ENCODE measurements at places on chromosomes 3 and 15.

GRCh38 chr15:98567951-98568350, 80.4 kb upstream of the IGF1R start:
- no peak for DNase-seq

GRCh38 chr3:151816091-151816604, 2.2 kb downstream of the AADAC start:
- peak; percentile 54 for DNase-seq

DNA sequence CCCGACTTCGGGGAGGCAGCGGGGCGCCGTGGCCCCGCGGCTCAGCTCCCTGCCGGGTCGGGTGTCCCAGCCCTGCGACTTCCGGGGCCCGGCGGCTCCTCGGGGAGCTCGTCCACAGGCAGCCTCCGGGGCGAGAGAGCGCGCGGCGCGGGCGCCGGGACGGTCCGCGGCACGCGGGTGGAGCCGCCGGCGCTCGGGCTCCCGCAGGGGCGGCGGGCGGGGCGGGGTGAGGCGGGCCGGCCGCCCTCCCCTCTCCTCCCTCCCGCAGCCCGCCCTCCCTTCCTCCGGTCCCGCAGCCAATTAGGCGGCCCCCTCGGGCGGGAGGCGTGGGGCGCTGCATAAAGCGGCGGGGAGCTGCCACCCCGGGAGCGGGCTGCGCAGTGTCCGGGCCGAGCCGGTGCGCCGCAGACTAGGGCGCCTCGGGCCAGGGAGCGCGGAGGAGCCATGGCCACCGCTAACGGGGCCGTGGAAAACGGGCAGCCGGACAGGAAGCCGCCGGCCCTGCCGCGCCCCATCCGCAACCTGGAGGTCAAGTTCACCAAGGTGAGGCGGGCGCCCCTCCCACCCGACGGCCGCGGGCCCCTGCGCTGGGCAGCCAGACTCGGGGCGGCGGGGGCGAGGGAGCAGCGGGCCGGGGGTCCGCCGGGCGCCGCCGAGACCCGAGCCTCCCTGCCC, at the start of gene ALDH1A3:
TSS of gene ALDH1A3 (plus strand) at position 368 of the 675 bp plus-strand sequence. CDS start at position 445, 77 bp downstream.
- DNase-seq, result peak; percentile 54

DNA sequence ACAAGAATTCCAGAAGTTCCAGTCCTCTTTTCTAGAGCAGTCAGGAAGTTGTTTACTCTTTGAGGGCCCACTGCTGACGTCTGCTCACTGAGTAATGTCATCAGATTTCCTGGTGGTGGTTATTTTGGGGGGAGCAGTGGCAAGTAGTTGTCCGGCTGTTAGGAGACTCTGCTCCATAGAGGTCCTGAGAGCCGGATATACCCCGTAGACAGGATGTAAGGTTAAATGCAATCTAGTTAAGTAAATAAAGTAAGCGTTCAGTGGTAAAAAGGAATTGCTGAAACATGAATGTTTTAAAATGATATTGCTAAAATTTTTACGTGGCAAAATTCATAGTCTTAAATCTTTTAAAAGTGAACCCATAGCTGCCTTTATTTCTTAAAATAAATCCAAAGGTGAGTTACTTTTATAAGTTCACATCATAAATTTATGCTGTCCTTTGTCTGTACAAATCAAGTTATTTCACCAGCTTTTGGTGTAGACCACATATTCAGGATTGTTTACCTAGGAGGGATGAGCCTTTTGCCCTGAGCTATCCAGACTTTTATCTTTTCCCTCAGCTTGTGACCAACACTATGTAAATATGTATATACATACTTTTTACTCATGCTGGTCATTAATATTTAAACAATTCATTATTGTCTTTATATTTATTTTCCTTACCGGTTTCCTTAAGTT, 65.8 kb downstream of the PDE8A start:
- peak; percentile 95 for DNase-seq

DNA sequence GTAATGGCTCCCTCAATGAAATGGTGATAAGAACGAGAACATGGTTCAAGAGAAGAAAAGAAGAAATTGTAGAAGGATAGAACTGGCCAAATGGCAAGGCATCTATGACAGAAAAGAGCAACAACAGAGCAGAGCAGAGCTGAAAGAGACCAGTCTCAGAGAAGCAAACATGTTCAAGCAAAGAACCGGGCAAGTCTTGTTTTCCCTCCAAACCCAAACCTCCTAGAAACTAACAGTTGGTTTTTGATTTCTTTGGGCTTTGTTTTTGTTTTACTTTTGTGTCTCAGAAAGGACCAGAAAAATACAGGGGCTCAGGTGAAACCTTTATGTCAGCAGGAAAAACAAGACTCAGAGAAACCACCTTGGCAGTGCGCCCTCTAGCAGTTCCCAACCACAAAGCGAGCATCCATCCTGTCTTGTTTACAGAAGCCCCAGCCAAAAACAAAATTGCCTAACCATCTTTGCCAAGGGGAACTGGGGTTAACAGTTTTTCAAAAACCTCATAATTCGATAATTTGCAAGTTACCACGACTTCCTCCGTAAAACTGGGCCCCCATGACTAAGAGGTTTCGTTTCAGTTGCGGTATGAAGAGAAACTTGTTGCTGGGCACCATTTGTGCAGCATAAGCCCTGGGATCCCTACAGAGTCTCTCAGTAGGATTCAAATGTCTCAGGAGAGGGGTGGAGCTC, 159.2 kb upstream of the SLC24A5 start:
- no peak for DNase-seq

DNA sequence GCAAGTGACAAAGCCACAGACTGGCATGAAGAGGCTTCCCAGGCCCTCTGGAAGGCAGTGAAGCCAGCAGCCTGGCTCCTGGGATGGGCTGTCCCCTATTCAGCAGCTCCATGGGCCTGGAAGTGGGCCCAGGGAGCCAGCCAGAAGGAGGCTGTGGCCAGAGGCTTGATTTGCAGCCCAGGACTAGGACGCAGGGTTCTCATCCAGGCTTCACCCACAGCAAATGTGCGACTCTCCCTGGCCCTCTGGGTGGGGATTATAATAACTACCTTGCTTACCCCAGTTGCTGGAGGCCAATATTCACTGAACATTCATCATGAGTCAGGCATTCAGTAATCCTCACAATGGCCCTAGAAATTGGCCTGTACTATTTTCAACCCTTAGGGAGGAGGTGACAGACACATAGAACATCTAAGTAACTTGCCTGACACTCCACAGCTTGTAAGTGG, 24.6 kb upstream of the SRP14 start:
- peak; percentile 87 for DNase-seq

- DNase-seq, result no peak
Measured at GRCh38 chr15:69059557-69059943, 45.1 kb downstream of the NOX5 start.

GRCh38 chr3:46737329-46737731, 19.7 kb upstream of the PRSS50 start:
- DNase-seq, result no peak

DNA sequence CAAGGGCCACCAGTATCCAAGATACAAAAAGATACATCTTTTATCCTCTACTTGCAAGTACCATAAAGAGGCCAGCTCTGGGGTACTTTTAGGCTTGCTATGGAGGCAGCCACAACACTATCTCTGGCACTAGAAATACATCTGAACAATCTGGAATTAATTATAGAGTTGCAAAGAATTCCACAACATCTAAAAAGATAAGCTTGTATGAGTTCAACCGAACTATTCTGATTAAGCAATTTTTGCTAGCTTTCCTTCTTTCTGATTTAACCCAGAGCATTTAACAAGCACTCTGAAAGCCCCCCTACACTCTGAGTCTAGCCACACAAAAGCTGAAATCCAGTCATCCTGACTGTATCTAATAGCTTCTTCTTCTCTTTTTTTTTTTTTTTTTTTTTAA, 95.4 kb downstream of the FRMD5 start:
- peak; percentile 84 for DNase-seq

DNA sequence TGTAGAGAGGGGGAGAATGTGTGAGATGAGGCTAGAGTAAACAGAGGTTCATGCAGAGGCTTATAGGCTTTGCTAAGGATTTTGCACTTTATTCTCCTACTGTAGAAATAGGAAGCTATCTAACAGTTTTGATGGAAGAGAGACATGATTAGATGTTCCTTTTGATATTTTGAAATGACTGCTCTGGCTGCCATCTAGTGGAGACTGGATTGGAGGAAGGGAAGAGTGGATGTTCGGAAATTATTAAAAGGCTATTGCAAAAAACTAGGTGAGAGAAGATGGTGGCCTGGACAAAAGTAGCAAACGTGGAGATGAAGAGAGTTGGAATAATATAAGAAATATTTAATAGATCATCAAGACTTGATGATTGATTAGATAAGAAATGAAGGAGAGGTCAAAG, 42.2 kb downstream of the SYN2 start:
- DNase-seq, result no peak

DNA sequence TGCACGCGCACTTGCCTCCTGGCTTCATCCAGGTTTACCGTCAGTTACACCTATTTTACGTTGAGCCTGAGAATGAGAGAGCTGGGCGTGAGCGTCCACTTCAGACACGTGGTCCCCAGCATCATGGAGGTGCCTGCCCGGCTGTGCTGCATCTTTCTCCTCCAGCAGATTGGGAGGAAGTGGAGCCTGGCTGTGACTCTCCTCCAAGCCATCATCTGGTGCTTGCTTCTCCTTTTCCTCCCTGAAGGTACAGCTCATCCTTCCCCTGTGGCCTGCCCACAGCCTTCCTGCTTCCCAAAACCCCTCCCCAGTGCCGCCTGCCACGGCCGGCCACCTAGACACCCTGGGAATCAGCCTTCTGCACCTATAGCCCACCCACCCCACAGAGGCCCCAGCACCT, 31.6 kb downstream of the SLC22A14 start:
- no peak for DNase-seq

GRCh38 chr3:136197159-136197793, 1.1 kb upstream of the MSL2 start:
- no peak for DNase-seq

- DNase-seq, result peak; percentile 15
Measured at GRCh38 chr15:50181969-50182218, at the start of gene SLC27A2. SLC27A2 (plus strand) TSS chr15:50182196; CDS start chr15:50182428, 232 bp downstream.

- DNase-seq, result no peak
Measured at GRCh38 chr3:42114130-42114725, 23.1 kb downstream of the TRAK1 start.

DNA sequence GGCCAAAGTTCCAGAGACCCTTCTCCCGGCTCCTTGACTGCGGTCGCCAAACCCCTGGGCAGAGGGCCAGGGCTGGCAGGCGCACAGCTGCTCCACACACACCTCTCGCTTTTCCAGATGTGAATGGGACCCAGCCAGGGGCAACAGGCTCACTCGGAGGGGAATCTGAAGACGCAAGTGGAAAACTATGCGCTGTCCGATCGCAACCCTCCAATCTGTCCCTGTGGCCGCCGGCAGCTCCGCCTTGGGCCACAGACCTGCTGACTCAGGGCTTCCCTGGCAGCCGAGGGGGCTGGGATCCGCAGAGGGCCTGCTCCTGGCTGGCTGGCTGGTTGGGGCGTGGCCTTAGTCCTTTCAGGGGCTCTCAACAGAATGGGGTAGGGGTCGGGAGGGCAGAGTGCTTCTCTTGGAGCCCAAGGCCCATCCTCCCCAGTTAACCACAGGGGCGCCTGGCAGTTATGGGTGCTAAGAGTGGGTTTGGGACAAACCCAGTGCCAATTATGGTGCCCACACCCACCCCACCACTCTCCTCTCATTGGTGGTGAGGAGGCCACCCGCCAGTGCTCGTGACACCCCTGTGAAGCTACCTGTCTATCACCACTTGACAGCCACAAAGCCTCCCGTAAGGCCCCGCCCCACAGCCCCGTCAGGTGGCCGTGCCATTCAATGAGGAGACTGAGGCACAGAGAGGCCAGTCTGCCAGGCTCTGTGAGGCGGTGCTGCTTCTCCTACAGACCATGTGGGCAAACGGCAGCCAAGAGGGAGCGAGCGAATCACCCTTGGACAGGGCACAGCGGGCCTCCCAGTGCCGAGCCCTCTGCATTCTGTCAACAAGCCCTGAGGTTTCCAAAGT, 53.8 kb downstream of the IQSEC1 start:
- peak; percentile 86 for DNase-seq

GRCh38 chr15:91073077-91073476, 27.0 kb upstream of the SV2B start:
- no peak for DNase-seq

DNA sequence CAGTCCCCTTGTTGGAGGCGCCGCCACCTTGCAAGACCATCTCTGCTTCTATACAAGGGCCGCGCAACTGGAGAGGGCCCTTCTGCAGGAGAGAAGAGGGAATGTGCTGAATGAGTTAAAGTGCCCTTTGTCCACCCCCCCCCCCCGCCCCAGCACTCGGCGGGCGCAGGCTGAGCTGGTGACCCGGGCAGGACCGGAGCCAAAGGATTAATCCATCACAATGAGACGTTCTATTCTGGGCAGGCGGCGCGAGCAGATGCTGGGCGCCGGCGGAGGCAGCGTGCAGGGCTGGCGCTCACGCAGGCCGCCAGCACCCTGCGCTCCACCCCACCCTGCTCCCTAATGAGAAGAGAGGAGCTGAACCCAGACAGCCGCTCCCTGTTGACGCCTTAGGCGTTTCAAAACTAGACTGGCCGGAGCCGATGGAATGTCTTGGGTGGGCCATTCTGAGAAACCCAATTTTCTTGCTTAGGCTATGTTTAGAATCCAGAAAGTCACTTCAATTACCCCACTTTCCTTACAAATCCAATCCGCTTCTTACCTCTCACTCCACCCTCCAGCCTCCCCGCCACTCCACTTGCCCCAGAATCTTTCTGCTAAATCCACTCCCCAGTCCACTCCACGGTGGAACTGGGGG, 32.9 kb downstream of the GJD2 start:
- peak; percentile 96 for DNase-seq

GRCh38 chr3:98977520-98977919, 76.0 kb upstream of the DCBLD2 start:
- peak; percentile 89 for DNase-seq

DNA sequence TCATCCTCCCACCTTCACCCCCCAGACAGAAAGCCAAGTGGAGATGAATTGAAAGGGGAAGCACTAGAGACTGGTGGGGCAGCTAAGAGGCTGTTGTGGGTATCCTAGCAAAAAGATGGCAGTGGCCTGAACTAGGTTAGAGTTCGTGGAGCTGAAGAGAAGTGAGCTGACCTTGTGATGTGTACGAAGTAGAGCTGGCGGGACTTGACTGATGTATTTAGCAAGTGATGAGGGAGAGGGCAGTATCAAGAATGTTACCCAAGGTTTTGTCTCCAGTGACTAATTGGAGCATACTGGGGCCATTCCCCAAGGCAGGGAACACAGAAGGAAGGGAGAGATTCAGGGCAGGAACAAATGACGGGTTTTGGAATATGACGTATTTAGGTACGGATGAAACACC, 50.0 kb upstream of the CP start:
- no peak for DNase-seq

- no peak for DNase-seq
Measured at GRCh38 chr15:90142216-90143165, 40.2 kb upstream of the IDH2 start.

DNA sequence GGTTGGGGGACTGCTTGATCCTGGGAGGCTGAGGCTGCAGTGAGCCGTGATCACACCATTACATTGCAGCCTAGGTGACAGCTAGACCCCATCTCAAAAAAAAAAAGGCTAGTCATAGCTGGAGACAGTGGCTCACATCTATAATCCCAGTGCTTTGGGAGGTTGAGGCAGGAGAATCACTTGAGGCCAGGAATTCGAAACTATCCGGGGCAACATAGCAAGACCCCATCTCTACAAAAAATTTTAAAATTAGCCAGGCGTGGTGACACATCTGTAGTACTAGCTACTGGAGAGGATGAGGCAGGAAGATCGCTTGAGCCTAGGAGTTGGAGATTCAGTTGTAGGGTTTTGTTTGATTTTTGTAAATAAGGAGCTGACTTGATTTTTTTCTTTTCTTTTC, 45.6 kb downstream of the KNL1 start:
- DNase-seq, result no peak
